ENCODE measurements at places on chromosomes 2 and 18.

DNA sequence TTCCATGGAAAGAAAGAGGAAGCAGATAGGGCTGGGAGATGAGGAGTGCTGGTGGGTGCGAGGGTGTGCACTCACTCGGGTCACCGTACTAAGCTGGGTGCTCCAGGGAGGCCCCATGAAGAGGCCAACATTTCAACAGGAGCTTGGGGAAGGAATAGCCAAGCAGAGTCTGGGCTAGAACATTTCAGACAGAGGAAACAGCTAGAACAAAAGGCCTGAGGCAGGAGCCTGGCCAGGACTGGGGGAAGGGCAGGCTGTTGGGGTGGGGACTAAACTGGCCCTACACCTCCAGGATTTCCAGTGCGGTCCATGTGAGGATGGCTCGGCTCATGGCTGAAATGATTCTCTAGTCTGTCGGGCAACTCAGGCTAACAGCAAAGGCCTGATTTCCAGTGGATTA, 90.8 kb downstream of the ZFP36L2 start:
- DNase-seq, result no peak

DNA sequence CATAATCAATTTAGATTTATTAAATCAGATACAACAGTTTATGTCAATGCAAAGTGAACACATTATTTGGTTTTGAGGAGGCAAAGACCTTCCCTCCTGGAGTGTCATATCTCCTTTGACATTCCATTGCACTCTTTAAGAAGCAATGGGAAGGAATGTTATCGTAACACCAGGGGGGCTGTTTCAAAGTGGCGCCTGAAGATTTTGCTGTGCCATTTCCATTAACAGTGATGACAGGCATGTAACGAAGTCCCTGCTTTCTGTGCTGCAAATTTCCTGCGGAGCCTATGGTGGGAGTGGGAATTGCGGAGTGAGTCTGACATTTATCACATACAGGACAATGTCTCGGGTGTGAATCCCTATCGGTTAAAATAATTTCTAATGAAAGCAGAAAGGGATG, 499.6 kb upstream of the RAB6C start:
- no peak for DNase-seq

GRCh38 chr2:11017921-11018320, 106.2 kb downstream of the KCNF1 start:
- DNase-seq, result no peak

DNA sequence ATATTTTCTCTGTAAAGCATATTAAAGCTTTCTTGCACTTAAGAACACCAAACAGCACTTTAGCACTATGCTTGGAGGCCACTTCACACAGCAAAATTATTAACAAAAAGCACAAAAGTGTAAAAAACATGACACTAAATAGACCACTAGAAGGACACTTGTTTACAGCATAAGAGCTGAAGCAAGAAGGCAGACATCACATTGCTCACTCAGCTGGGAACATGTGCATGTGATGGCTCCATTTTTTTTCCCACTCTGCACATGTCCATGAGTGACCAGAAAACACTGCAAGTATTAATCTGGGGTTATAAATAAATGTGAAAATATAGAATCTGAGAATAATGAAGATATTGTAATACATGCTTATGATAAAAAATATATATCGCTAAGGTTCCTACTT, 103.1 kb upstream of the MAPRE2 start:
- no peak for DNase-seq

GRCh38 chr2:99881901-99882591, 260.3 kb downstream of the AFF3 start:
- no peak for DNase-seq

GRCh38 chr2:98866033-98866432, 70.0 kb downstream of the CRACDL start:
- DNase-seq, result no peak

All from effector CD8-positive, alpha-beta T cell (primary cell).